ENCODE measurements at places on chromosomes 16 and 17. TPM values are rescaled to one million over a fixed set of nuclear protein-coding genes. Genes with fewer than 3 reads are reported as not detected.

OR4D2 gene
- not detected for total RNA-seq

CYB5D1 gene
- total RNA-seq: 6.5 TPM

TMEM114 gene
- not detected for total RNA-seq

FAM20A gene
- total RNA-seq: 0.26 TPM

NLRC3 gene
- total RNA-seq: not detected

ADAD2 gene
- total RNA-seq: not detected

CA4 gene
- not detected for total RNA-seq

TRIM72 gene
- total RNA-seq: under 0.01 TPM

MYOCD gene
- not detected for total RNA-seq

AANAT gene
- total RNA-seq: not detected

Measured in bronchial epithelial cell (primary cell).